NCI-H69 (cell line): ENCODE measurements at places on chromosomes 7 and 10.

DNA sequence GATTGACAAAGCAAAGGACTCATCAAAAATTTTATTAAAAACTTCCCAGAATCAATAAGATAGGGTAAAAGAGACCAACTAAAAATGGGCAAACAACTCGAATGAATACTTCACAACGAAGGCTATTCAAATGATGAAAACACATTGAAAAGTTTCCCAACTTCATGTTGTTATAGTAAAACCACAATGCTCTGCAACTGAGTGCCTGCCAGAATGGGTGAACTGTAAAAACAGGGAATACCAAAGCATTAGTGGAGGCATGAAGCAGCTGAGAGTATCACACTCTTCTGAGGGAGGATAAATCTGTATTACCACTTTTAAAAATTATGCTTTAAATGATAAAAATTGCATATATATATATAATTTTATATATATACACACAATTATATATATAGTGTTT, 1214.7 kb downstream of the SORCS3 start:
- no peak for DNase-seq

- DNase-seq = peak; percentile 68
These were observed 213.7 kb downstream of the FOXP2 start for GRCh38 chr7:114628362-114628761.

- no peak for DNase-seq
These were observed 121.5 kb downstream of the TWIST1 start for GRCh38 chr7:18995811-18996426.

GRCh38 chr10:58382489-58382995, 2.7 kb upstream of the TFAM start:
- DNase-seq = no peak

DNA sequence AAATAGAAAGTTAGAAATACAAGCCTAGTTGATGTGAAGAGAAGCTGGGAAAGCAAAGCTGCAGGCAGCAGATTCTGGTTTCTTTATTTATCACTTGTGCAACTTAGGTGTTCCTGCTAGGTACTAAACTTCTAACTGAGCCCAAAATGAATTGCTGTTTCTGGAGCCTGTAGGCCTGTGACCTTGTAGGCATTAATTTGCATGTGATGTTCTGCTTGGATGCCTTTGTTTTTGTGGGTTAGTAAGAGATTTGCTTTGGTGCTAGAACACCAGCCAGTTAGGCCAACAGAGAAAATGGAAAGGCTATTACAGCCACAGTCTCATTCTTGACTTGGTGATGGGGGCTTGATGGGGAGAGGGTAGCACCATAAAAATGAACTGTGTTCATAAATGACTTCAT, 370.7 kb downstream of the PPP1R3A start:
- no peak for DNase-seq

- no peak for DNase-seq
These were observed 148.6 kb downstream of the IMMP2L start for GRCh38 chr7:111413739-111414138.

GRCh38 chr7:106878748-106879439, 13.8 kb downstream of the PIK3CG start:
- DNase-seq = no peak

- DNase-seq = no peak
These were observed 5.6 kb upstream of the WASL start for GRCh38 chr7:123754271-123754871.

- peak; percentile 68 for DNase-seq
These were observed at the start of gene CUX1 for GRCh38 chr7:101817471-101818286. TSS of gene CUX1 (plus strand) at chr7:101817626. CDS start at chr7:101817640, 14 bp downstream.

DNA sequence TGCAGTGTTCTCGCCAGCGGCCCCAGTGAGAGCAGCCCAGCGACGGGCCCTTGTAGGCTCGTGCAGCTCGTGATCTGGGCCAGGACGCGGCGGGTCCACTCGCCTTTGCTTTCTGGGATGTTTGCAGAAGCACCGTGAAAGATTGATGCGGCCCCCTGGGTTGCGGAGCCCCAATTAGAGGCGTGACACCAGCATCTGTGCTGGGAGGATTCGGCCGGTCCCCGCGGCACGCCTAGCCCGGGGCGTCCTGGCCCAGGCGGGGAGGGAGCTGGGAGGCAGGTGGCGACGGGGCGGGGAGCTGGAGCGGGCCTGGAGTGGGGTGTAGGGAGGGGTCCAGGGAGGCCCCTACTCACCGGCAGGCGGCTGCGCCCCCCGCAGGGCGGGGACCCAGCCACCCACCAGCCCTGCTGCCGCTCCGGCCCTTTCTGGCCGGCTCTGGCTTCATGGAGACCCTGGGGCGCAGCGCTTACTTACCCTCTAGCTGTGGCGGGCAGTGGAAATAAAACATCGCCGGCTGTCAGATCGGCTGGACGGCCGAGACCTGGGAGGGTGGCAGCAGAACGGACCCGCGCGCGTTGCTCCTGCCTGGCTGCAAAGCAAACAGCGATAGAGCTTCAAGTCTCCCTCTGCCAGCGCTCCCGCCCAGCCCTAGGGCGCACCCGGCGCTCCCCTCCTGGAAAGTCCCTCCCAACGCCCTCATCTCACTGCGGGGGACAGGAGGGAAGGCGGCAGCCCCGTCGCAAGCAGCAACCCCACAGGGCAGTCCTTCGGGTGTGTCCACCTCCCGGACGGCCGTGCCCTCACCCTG, 752 bp downstream of the DRGX start:
- peak; percentile 66 for DNase-seq

GRCh38 chr7:1919539-1920265, 249.6 kb downstream of the ELFN1 start:
- peak; percentile 67 for DNase-seq

- DNase-seq = peak; percentile 92
These were observed 572.0 kb downstream of the PTPRN2 start for GRCh38 chr7:158015403-158016179.

DNA sequence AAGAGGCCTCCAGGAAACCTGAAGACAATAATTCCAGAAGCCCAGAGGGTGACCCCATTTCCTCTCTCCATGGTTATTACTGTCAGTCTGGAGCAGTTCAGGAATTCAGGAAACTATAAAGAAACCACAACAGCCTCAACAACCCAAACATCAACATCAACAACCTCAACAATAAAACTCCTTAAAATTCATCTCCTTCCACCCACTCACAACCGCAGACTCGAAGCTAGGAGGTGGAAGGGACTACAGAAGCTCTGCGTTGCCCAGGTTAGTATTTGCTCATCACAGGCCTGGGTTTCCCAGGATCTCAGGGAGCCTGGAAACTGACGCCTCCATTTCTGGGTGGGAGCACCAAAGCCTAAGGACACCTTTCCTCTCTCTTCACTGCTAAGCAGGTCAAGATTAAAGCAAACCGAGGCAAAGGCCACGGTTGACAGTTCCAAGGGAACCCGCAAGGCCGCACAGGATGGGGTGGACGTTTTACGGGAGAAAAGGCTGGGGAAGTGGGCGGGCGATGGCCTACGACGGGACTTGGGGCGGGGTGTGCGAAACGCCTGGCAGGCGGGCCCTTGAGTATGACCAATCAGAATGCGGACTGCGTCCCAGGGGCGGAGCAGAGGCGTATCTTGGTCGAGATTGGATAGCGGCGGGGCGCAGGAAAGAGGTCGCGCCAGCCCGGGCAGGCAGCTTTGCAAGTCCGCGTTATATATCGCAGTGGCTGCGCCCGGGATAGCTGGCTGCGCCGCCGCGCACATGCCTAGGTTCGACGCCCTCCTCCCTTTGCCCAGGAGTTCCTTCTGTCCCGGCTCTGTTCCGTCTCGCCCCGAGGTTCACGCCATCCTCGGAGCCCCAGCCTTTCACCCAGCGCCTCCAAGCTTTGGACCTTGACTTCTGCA, at the start of gene ELOVL3:
Gene ELOVL3 (plus strand): TSS at position 654 of the 896 bp plus-strand sequence. CDS start 250 bp downstream, outside the sequence.
- DNase-seq = peak; percentile 90

DNA sequence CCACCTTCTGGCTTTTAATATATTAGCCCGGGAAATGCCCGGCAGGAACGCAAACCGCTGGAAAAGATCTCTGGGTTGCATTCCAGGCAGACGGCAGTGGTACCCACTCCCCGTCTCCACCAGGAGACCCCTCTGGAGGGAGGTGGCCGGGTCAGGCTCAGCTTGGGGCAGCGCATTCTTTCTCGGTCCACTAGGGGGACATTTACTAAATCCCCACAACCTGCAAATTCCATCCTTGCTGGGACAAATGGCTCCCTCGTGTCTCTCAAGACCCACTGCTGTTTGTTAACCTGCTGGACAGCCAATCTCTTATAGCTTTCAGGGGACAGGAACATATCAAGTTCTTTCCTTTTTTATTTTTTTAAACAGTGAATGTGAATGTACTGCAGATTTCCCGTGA, 45.8 kb upstream of the CARD11 start:
- peak; percentile 52 for DNase-seq

DNA sequence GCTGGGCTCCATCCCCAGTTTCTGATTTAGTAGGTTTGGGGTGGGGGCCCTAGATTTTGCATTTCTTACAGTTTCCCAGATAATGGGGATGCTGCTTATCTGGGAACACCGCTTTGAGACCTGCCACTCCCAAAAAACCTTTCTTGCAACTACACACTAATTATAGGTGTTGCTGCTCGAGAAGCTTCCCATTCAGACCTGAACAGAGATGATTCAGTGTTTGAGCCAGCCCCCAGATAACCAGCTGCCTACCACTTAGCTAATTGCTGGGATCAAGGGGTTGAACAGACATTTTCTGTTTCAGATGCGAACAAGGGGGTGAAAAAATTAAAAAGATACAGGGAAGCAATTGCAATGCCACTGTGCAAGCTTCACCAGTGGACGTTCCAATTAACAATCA, 448.5 kb downstream of the KCNMA1 start:
- peak; percentile 90 for DNase-seq

- DNase-seq = no peak
These were observed 106.2 kb upstream of the INHBA start for GRCh38 chr7:41809116-41809515.

- peak; percentile 56 for DNase-seq
These were observed 238.9 kb downstream of the IPMK start for GRCh38 chr10:58028597-58029366.

DNA sequence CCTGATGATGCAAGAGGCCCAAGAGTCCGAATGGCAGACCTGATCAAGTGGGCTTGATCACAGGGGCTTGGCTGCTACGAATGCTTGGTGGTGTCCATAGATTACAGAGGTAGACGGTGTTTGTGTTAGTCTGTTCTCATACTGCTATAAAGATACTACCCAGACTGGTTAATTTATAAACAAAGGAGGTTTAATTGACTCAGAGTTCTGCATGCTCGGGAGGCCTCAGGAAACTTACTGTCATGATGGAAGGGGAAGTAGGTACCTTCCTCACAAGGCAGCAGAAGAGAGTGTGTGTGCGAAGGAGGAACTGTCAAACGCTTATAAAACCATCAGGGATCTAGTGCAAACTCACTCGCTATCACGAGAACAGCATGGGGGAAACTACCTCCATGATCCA, 268.9 kb upstream of the KLF6 start:
- DNase-seq = no peak

- DNase-seq = peak; percentile 14
These were observed 9.1 kb upstream of the ZNF316 start for GRCh38 chr7:6628045-6628444.

GRCh38 chr10:100518761-100519241, 860 bp downstream of the SEC31B start:
- DNase-seq = peak; percentile 59

DNA sequence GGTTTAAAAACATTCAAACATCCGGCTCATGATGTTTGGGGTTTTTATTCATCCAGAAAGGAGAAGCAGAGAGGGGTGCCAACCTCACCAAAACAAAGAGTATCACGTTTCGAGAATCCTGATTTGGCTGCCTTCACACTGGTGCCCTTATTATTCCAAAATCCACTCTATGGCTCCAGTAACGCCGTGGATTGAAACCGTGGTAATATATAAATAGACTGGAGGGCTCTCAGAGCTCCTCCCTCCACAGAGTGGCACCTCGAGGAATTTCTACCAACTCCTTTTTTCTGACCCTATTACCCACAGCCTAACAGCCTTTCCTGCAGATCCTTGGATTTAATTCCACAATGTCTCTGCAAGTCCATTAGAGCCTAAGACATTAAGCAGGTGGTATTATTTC, 353.6 kb downstream of the CRPPA start:
- peak; percentile 69 for DNase-seq

- DNase-seq = no peak
These were observed 21.8 kb downstream of the NT5C2 start for GRCh38 chr10:103171278-103171677.

- DNase-seq = no peak
These were observed 1.1 kb downstream of the NDUFB2 start for GRCh38 chr7:140697447-140698143.

DNA sequence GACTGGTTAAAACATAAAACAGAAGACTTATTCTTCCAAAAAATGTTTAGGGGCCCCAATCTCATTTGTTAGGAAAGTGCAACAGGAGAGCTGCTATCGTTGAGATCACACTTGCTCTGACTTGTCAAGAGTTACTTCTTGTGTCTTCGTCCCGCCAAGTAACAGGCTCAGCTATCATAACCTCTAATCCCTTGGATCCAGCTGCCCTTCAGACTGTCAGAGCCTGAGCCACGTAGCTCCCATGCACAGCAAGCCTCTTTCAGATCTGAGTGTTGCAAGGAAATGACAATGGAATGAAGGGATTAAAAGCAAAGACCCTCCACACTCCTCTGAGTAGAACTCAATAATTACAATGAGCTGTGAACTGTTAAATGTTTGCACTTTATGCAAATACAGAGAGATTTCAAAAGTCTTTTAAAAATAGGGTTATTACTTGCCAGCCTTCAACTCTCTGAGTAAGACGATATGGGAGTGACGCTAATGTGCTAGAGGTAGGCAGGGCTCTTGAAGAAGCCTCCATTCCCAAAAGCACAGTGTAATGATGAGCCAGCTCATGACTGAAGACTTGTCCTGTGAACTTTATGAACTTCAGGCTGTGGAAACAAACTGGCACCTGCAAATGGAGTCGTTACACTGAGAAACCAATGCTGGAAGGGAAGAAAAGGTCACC, 28.4 kb upstream of the CDK13 start:
- no peak for DNase-seq

- DNase-seq = no peak
These were observed 309.7 kb downstream of the EXOC4 start for GRCh38 chr7:133562621-133563020.

DNA sequence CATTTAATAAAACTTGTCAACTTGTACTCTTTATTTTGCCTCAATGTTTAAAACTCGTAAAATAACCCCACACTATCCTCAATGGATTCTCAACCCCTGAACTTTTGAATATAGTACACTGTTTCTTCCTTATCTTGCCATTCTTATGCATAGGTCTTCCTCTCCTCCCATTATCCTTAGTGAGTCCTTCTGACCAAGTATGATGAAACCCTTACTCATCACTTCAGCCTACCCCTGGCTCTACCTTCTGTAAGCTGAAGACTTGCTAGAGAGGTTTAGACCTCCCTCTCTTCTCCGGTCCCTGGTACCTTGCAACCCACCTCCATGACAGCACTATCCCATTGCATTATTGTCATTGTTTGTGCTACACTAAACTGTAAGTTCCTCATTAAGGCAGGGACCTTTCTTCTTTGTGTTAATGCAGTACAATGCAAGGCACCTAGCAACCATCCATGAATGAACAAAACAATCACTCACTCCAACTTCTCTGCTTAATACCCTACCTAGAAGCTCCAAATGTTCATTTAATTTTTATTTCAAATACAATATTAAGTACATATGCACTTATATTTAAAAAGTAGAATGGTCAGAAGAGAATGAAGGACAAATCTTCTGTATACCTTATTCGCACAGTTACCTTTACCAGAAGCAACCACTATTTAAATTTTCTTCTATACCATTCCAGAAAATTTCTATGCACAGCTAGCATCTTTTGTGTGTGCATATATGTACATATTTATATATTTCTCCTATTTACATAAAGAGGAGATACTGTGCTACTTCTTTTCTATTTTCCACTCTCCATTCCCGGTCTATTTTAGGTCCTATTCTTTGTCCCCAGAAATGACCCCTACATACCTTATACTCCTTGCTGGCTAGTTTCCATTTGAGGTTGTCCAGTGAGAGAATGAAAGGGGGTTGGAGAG, 77.5 kb downstream of the SLC16A9 start:
- no peak for DNase-seq

GRCh38 chr10:63819753-63820329, 298.6 kb downstream of the REEP3 start:
- peak; percentile 58 for DNase-seq
